ENCODE measurements at places on chromosomes 2 and 18.

DNA sequence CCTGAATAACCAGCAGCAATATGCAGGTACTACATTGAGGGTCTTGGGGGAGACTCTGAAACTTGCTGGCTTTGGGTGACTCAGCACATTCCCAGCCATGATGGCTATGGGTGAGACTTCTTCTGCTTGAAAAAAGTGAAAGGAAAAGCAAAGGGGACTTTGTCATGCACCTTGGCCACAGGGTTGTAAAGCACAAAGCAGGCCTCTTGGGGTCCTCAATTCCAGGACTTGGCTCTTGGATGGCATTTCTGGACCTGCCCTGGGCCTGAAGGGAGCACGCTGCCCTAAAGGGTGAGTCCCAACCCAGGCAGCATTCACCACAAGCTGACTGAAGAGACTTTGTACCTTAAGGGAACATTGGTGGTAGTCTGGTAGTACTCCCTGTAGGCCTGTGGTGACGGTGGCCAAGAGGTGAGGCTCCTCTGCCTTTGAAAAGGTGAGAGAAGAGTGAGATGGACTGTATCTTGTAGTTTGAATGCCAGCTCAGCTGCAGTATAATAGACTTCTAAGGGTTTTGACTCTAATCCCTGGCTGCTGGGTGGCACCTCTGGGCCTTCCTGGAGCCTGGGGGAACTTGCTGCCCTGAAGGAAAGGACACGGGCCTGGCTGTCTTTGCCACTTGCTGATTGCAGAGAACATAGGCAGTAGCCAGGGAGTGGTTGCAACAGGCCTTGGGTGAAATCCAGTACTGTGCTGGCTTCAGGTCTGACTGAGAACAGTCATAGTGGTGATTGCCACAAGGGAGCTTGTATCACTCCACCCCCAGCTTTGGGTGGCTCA is 36.5 kb upstream of the CYTIP start:
- no peak for DNase-seq

GRCh38 chr2:126696644-126697520 is 40.9 kb downstream of the GYPC start:
- DNase-seq: no peak

GRCh38 chr2:206989311-206989710 is 50.0 kb downstream of the CPO start:
- peak; percentile 52 for DNase-seq

DNA sequence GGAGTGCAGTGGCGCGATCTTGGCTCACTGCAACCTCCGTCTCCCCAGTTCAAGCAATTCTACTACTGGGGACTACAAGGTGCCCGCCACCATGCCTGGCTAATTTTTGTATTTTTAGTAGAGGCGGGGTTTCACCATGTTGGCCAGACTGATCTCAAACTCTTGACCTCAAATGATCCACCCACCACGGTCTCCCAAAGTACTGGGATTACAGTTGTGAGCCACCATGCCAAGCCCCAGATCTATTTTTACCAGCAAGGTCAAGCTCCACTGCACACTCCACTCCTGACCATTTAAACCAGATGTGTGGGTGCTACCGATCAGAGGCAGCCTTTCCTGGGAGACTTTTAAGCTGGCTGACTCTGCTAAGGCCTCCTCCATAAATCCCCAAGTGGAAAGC is 67.5 kb upstream of the CD226 start:
- no peak for DNase-seq

DNA sequence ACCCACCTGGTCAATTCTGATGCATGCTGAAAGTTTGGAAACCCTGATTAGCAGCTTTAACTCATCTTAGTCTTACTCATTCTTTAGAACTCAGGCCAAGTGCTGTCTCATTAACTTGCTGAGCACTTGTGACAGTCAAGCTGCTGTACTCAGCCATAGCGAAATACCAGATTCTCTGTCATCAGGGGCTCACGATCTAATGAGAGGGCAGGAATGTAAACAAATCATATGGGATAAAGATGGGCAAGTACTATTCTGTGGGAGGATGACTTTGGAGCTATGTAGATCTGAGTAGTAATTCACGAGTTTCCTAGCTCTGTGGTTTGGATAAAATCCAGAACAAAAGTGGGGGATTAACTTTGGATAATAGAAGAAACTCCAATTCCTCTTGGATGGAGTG is 376.6 kb downstream of the HRH4 start:
- no peak for DNase-seq

DNA sequence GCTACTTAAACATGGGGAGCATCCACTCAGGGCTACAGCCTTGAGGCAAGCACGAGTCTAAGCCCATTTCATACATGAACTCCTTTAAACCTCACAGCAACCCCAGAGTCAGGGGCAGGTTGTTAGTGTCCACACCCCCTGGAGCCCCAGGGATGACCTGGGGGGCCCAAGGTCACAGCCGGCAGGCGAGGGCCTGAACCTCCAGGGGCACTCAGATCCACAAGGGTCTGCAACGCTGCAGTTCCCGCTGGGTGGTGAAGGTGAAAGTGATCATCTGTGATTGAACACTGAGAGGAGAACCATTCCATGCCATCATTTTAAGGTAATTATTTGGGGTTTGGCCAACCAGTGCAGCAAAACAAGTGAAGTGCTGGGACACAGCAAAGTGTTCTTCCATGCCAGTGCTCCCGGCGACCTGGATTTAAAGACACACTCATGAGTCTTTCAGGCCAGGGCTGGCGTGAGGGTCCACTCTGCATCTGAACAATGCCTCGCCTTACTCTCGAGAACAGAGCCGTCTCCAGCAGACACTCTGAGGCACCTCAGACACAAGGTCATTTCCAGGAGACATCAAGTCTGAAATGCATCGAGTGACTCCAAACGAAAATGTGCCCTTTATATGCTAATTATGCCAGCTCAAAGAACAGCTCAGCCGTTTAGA is 61.6 kb upstream of the SNTG2 start:
- no peak for DNase-seq

- no peak for DNase-seq
These were observed 4.3 kb upstream of the CAVIN2 start for GRCh38 chr2:191851158-191851557.

DNA sequence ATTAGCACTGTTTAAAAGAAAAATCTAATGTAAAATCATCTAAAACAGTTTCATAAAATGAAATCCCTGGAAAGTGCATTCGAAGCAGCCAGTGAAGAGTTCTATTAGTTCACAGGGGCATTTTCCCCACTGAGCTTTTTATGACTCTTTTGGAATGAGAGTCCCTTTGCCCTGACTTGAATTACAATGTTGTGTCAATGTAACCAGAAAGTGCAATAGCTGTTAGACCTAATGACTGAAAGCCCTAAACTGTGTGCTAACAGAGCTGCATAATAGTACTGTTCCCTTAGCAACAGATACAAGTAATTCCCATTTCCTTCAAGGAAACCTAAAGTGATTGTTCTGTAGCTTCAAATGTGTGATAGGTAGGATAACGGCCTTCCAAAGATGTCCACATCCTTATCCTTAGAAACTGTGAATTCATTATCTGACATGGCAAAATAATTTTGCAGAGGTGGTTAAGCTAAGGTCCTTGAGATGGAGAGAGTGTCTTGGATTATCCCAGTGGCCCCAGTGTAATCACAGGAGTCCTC is 134.4 kb downstream of the L3MBTL4 start:
- no peak for DNase-seq

- no peak for DNase-seq
These were observed 27.7 kb downstream of the LOXHD1 start for GRCh38 chr18:46629361-46629760.

DNA sequence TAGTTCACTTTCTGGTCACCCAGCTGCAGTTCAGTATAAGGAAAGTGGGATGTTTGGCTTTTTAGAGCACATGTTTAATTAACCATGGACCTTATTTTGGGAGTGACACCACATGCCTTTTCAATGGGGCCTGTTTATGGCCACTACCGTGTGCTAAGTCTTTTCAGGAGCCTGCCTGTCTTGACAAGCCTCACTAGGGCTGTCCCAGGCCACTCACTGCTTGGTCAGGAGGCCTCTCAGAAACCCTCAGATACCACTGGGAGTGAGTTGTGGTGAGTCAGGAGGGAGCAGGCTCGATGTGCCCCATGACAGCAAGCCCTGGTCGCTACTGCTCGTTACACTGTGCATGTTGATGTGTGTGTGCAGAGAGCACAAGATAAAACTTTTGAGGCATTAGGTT is 123.0 kb downstream of the MAP4K4 start:
- no peak for DNase-seq

DNA sequence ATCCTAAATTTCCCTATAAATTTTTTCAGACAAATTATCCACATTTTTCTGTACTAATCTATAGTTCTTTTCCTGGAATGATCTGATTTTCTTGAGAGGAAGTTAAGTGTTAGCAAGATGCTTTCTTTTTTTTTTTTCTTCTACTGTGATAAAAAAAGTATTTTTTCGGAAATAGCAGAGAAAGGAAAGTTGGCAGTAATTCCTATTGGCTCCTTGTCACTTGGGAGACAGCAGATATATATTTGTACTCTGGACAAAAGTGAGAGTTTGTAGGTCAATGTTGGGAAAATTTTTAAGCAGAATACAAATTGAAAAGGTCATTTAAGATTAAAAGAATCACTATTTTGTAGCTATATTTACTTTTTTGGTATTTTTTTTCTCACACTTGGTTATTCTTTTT is 635.7 kb upstream of the NRXN1 start:
- no peak for DNase-seq

- DNase-seq: no peak
These were observed 199.9 kb downstream of the CYP26B1 start for GRCh38 chr2:71947809-71948208.

DNA sequence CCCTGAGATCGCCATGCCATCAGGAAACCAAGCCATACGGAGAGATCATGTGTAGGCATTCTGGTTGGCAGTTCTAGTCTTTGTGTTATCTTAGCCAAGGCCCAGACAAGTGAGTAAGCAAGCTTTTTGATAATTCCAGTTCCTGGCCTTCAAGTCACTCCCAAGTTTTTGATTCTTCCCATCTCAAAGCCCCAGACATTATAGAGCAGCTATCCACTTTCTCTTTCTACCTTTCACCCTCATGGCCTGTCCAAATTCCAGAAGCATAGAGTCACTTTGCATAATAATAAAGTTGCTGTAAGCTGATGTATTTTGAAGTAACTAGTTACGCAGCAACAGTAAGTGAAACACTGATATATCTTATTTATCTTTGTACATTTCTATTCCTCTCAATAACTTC is 26.8 kb upstream of the IL1RL1 start:
- no peak for DNase-seq

DNA sequence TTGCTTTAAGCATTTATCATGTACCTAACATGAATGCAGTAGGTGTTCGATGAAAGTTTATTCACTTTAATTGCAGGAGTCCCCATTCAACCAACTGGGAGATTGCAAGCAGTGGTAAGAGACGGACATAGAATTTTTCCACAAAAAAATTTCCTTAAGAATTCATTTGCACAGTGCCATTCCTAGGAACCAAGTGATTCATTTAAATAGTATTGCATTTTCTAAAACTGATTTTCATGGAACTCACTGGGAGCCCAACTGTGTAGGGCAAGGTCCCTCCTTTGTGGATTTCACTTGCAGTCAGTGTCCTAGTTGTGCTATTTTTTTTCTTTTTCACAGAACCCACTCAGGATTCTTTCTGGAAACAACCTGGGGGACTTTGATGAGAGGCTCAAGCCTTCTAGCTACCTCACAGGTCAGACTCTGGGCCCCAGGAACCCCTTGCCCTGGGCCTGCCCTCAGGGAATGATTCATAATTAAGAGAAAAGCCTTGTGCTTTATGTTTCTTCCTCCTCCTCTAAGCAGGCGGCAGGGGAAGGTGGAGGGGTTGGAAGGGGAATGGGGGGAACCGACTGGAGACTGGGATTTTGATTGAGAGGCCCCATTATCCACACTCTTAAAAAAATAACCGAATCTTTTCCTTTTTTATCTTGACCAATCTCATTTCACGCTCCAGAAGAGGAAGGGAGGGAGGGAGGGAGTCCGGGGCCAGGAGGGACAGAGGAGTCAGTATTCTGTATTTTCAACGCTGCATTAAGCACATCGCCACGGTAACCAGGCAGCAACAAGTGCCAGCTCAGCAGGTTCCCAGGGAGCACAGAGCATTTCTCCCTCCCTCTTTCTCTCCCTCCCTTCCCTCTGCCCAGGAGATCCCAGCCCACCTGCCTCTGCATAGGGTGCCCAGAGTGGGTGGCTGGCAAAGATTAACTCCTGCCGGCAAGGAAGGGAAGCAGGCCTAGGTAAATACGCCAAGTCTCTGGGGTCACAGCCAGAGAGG is 51.8 kb downstream of the PSD4 start:
- DNase-seq: peak; percentile 45

DNA sequence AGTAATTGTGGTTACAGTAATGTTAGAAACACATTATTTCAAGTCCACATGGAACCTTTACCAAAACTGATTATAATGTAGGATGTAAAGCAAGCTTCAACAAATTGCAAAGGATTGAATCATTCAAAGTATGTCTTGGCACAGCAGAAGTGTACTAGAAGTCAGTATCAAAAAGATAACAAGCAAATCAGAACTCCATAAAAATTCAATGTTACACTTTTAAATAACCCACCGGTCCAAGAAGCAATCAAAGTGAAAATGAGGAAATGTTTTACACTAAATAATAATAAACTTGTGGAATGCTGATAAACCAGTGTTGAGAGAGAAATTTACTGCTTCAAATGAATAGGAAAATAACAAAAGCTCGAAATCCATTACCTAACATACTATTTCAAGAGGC is 47.7 kb downstream of the TTC21B start:
- no peak for DNase-seq

DNA sequence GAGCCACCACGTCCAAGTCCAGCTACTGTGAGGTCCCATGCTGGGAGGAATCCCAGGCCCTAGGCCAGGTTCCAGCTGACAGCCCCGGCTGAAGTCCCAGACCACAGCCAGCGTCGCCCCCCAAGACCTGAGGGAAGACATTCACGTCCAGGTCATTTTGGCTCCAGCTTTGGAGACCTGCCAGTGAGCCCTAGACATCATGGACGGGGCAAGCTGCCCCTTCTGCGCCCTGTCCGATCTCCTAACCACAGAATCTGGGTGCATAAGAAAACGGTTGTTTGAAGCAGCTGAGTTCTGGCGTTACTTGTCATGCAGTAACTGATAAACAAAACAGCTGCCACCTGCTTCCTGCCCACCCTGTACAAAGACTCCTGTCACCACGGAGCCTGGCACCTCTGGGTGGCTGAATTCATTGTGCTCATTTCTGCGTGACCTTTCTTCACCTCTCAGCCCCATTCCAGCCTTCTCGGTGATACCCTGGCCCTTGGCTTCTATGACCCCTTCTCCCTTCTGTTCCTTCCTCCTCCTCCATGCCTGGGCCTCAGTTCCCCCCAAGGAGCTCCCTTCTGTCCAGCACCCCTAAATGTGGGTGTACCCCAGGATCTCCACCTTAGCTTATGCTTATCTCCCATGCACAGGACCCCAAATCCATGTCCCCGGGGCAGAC is 72.6 kb upstream of the SMAD7 start:
- no peak for DNase-seq

GRCh38 chr18:58045242-58046092 is 1.4 kb downstream of the NEDD4L start:
- DNase-seq: peak; percentile 66
